Dermis microvascular lymphatic vessel endothelial cell (primary cell): ENCODE measurements at places on chromosomes 5 and 9. TPM values are rescaled to one million over a fixed set of nuclear protein-coding genes. Genes with fewer than 3 reads are reported as not detected.

DNA sequence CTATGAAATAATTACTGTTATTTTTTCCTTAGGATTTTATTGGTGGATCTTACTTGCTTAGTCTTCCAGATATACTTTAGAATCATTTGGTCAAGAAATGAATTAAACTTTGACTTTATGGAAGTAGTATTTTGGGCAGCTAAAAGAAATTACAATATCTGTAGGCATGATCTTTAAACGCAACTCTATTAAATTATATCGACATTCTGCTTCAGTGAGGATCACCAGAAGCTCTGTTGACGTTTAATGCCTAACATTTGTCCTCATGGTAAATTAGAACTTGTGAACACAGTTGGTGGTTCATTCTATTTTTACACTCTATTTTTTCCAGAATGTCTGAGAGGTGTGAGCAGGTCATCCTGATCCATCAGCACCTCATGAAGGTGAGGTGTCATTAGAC is 211.6 kb downstream of the TMEM167A start:
- no peak for DNase-seq

Gene DENND1A
- total RNA-seq: 7.1 and 7.6 TPM in 2 replicates

Gene GABRA1
- total RNA-seq: not detected in 2 replicates

DNA sequence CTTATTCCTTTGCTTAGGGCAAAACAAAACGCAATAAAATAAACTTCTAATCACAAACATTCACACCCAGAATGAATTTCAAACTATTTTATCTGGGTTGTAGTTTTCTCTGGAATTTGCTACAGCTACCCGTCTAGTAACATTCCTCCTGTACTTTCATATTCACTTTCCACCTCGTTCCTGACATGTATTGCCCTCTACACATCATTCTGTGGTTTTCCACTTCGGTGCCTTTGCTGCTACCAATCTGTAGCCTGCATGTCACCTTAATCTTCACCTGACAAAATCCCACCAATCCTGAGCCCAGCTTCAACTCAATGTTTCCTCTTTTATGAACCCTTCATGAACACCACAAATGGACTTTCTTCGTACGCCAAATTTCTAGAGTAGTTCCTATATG is 694.1 kb upstream of the C9orf72 start:
- no peak for DNase-seq

GRCh38 chr5:36705055-36705454 is 98.6 kb downstream of the SLC1A3 start:
- DNase-seq: no peak

Gene QRFP
- total RNA-seq: not detected in 2 replicates

- no peak for DNase-seq
Measured at GRCh38 chr9:115291841-115292240, 173.9 kb upstream of the TNC start.

DNA sequence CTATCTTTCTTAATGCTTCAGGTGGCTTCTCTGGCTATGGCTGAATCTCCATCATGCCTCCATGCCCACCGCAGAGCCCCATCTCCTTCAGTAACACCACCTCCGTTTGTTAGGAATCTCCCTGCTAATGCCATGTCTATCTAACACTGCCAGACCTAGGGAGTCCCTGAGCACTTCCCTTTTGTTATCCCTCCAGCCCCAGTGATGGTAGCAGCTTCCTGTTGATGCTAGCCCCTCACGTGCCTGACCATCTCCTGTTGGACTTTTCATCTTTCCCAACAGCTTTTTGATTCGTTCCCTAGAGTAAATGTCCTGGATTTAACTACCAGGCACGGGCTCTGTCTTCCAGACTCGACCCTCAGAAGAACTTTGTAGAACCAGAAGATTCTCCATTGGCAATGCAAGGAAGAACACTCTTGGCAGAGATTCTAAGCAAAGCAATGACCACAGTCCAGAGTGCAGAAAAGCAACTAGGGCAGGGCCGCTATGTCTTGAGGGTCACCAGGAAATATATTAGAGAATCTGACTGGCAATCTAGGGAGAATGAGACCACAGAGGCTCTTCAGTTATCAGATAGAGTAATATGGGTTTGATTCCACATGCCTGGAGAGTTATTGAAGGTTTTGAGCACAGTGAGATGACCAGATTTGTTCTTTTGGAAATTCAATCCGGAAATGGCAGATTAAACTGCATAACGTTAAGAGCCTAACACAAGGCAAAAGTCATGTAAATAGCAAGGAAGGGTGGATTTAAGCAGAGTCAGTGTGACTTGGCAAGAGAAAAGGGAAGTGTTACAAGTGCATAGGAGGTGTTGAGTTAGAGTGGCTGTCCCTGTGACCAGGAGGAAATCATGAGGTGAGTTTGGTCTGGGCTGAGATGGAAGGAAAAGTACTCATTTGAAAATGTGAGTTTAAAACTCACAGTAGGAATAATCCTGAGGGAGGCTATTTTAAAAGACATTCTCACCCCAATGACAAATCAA is 555.2 kb downstream of the ACTL7B start:
- no peak for DNase-seq

- no peak for DNase-seq
Measured at GRCh38 chr9:133075925-133076630, 14.3 kb downstream of the CEL start.

- no peak for DNase-seq
Measured at GRCh38 chr9:8262625-8263622, 463.3 kb upstream of the DMAC1 start.

DNA sequence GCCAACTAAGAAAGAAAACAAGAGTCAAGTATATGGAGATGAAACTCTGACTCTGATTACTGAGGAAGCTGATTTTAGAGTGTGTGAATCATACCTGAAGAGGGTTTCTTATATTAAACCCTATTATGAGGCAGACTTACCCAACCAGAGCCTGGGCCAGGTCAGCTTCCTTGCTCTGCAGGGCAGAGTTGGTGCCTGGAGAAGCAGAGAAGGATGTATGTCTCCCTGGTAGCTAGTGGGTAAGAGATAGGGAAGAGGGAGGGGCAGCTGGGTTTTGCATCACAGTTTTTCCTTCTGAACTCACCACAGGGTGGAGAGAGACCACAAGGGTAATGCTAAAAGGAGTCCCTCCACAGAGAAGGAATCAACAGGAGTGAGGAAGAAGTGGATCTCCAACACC is 104.1 kb downstream of the CMYA5 start:
- DNase-seq: no peak

- no peak for DNase-seq
Measured at GRCh38 chr9:109499093-109499630, 1.1 kb upstream of the PTPN3 start.

- DNase-seq: no peak
Measured at GRCh38 chr5:73471654-73472053, 23.1 kb upstream of the FOXD1 start.

DNA sequence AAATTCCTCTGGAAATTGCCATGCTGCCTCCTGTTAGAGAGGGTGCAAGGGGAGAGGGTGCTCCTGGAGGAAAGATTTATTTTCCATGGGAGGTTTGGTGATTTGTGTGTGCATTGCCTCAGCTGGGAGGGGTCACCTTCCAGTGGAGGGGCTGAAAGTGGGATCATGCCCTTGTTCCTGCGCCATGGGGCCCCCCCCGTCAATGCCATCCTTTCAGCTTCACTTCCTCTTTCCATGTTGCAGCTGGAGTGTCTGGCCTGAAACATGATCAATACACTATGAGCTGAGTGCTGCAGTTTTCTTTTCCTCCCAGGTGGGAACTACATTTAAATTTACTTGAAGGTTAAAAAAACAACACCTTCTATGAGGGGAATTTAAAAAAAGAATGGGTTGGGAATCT is 176.8 kb downstream of the MELK start:
- DNase-seq: no peak

Gene DBH
- not detected in 2 replicates for total RNA-seq

DNA sequence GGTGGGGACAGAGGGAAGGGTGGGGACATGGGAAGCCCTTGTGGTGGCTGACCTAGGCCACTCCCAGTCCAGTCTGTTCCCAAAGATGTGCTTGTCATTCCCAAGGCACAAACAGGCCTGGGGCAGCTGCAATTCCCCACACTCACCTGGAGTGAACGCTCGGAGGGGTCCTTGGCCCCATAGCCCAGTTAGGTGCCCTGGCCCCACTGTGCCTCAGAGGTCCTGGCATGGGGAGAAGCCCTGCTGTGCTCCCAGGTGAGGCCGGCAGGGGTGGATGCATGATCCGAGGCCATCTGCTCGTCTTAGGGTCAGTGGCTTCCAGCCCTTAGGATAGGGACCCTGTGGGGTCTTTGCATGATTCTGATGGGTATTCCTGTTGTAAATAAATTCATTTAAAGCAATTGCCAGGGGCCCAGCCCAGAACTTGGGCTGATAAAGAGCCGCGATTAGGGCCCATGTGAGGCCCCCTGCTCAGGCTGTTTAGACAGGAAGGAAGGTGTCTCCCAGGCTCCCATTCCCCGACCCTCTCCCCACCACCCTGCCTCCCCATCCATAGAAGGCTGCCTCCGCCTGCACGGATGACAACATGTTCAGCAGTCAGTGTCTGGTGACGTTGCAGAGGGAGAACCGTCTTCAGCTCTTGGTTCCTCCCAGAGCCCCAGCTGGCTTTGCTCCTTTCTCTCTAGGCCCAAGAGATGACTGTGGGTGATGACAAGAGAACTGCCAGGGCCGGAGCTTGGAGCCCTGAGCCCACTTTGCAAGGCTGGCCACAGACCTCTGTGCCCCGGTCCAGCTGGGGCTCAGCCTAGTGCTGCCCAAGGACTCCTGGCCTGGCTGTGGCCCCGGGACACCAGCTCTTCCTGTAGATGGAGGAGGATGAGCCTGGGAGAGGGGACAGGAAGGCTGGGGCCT is 28.4 kb upstream of the IRX4 start:
- DNase-seq: no peak

GRCh38 chr5:8522646-8523045 is 653.7 kb downstream of the MTRR start:
- DNase-seq: no peak

DNA sequence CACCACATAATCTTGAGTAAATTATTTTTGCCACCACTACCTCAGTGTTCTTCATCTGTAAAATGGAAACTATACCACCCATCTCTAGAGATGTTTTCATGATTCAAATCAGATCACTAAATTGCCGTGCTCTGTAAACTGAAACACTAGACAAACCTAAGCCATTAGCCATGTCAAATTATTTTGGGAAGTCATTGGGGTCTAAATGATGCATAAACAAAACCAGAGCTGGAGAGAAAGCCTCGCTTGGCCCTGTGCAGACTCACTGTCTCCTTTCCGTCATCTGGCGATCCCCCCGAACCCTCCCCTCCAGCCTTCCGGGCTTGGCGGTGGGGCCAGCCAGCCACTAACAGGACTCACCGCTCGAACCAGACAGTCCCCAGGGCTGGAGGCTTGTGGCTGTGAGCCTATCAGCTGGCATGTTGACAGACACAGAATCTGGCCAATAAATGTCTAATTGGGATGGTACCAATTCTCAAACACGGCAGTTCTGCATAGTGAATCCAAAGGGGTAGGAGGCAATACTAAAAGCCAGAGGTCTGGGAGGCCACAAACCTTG is 256.5 kb downstream of the SEC61B start:
- no peak for DNase-seq

- no peak for DNase-seq
Measured at GRCh38 chr5:124952079-124952478, 205.6 kb upstream of the ZNF608 start.

GRCh38 chr9:128526720-128527119 is 22.2 kb downstream of the GLE1 start:
- DNase-seq: no peak

- DNase-seq: no peak
Measured at GRCh38 chr5:17217493-17218352, at the start of gene BASP1. TSS of gene BASP1 (plus strand) at chr5:17217631. CDS start at chr5:17275217, 57,586 bp downstream.

DNA sequence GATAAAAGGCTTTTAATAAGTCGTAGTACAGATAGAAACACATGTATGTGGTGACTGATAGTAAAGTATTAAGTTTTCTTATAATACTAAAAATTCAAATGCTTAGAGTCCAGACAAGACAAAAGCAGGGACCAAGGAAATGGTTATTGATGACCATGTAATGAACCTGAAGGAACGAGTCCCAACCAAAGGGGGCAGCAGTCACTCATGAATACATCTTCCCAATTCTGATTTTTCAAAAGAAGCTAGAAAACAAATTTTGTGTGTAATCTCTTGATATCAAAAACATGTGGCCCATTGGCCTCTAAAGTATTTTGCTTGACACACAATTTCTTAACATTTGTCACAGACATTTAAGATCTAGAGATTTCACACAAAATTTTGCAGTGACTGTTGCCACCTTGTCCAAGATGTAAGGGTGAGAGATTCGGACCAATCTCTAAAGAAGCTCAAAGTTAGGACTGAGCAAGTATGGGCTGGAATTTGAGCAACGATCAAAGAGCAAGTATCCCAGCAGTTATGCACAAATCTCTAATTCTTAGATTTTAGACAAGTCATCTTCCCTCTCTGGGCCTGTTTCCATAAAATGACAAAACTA is 66.8 kb downstream of the ARL15 start:
- DNase-seq: peak; percentile 54

DNA sequence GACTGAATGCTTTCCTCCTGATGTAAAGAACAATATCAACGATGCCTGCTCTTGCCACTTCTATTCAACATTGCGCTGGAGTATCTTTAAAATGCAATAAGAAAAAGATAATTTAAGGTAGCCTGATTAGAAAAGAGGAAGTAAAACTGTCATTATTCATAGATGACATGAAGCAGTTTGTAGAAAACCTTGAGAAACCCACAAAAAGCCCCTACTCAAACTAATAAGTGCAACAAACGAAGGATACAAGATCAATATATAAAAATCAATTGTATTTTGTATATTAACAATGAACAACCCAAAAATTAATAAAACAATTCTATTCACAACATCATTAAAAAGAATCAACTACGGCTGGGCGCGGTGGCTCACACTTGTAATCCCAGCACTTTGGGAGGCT is 76.4 kb upstream of the CKMT2 start:
- no peak for DNase-seq

DNA sequence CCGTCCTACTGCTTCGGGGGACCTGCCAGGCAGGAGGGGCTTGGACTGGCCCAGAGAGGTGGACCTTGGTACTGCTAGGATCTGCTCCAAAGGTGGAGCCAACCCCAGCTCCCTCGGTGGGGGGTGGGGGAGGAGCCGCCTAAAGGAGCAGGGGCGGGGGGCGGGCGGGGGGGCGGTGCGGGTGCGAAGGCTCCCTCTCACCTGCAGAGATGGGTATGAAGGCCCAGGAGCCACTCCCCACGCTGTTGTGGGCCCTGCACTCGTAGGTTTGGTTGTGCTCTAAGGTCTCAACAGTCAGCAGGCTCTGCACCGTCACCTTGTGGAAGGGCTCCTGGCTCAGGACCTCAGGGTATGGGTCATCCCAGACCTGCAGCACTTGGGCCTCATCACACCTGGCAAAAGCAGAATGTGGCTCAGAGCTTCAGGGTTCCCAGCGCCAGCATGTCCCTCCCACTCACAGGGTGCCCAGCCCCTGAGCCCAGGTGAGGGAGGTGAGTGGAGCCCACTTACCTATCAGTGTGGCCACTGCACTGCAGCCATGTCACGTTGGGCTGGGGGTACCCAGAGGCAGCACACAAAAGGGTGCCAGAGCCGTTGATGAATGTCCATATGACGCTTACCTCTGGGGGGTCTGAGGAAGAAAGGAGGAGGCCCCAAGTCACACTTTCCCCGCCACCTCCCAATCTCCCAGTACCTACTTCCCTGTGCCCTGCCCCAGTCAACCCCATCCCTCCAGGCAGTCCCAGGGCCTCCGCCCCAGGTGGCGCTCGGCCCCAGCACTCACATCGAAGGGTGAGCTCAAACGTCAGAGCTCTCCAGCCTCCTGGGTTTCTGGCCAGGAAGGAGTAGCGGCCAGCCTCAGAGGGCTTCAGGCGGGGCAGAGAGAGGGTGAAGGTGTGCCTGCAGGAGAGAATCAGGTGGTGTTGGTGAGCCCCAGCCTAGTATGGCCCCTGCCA is 16.4 kb downstream of the CSF1R start:
- DNase-seq: no peak

- DNase-seq: no peak
Measured at GRCh38 chr5:59090323-59090722, 507.4 kb downstream of the RAB3C start.

Gene C5orf34
- 1.6 and 3.7 TPM in 2 replicates for total RNA-seq
